ENCODE measurements at places on chromosomes 2 and 18.

- no peak for DNase-seq
- H3K27me3 ChIP-seq: no peaks in the 10 kb centered on the region
- no peaks in the 10 kb centered on the region for H3K36me3 ChIP-seq
- H3K27ac ChIP-seq: no peak overlapping the region
- no peak overlapping the region for H3K4me3 ChIP-seq
These were observed 12.9 kb downstream of the CYS1 start for GRCh38 chr2:10067330-10067729.

- H3K4me1 ChIP-seq: peaks cover 3% of the 10 kb centered on the region
- no peak overlapping the region for H3K4me3 ChIP-seq
- H3K27me3 ChIP-seq: no peaks in the 10 kb centered on the region
- H3K36me3 ChIP-seq: no peaks in the 10 kb centered on the region
- DNase-seq: no peak
These were observed 708.9 kb downstream of the RNF144A start for GRCh38 chr2:7626139-7626537.

DNA sequence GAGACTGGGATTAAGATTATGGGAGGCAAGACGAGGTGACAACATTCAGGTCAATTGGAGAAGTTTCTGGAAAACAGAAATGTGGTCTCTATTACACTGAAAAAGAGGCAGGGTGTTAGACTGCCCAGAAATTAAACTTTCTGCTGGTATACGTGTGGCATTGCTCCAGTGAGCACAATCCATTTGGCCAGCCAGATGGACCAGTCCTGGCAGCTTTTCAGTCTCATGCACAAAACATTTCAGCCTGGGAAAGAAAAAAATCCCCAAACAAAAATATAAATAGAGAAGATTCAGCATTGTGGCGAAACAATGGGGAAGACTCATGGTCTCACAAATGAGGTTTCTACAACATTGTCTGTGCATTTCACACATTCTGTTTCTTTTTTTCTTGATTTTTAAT is 113.9 kb downstream of the HNMT start:
- H3K4me3 ChIP-seq: no peak overlapping the region
- no peaks in the 10 kb centered on the region for H3K4me1 ChIP-seq
- H3K27me3 ChIP-seq: no peaks in the 10 kb centered on the region
- no peak for DNase-seq

- H3K27me3 ChIP-seq: no peaks in the 10 kb centered on the region
- no peak overlapping the region for H3K4me3 ChIP-seq
- no peak overlapping the region for H3K27ac ChIP-seq
- H3K36me3 ChIP-seq: peaks cover 50% of the 10 kb centered on the region
- no peak for DNase-seq
These were observed 19.0 kb downstream of the IDH1 start for GRCh38 chr2:208235860-208236259.

DNA sequence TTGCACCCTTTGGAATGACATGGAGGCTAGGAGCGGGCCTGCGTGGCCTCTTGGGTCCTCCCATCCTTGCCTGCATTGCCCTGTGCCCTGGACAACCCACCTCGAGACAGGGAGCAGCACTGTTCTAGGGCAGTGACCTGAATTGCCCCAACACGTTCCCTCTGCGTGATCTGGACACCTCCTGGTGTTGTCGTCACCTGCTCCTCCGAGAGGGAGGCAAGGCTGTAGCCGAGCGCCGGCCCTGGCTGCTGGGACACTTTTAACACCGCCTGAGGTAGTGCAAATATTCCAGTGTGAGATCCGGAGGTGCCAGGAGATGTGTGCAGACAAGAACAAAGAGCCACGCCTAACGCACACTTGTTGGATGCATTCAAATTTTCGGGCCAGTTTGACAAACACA is 131.5 kb downstream of the SMAD7 start:
- peaks cover 9% of the 10 kb centered on the region for H3K36me3 ChIP-seq
- H3K4me1 ChIP-seq: peaks cover 10% of the 10 kb centered on the region
- H3K4me3 ChIP-seq: no peak overlapping the region
- H3K27ac ChIP-seq: no peak overlapping the region
- DNase-seq: no peak
- no peaks in the 10 kb centered on the region for H3K27me3 ChIP-seq

DNA sequence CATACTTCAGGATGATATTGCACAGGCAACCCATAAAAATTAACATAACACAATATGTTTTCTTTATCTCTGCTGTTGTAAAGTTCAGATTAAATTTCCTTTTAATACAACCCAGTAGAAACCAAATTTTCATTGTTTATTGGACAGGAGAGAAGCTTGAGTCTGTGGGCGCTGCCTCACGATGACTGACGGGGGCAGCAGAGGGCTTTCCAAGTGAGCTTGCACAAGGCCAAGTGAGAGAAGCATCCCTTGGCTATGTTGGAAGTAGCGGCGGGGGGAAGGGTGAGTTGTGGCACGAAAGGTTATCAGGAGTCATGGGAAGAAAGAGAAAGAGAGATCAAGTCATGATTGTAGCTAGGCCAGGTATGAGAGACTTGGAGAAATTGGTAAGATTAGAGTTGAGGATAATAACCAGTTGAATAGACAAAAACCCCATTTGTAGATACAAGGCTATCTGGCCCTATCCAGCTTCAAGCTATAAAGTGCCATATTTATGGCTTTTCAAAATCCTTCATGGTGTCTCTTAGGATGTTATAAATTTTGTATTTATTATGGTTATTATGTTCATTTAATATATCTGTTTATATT is 413.7 kb upstream of the FAM98A start:
- H3K4me1 ChIP-seq: no peaks in the 10 kb centered on the region
- H3K4me3 ChIP-seq: no peak overlapping the region
- no peaks in the 10 kb centered on the region for H3K27me3 ChIP-seq
- H3K27ac ChIP-seq: no peak overlapping the region
- no peaks in the 10 kb centered on the region for H3K36me3 ChIP-seq
- DNase-seq: no peak

DNA sequence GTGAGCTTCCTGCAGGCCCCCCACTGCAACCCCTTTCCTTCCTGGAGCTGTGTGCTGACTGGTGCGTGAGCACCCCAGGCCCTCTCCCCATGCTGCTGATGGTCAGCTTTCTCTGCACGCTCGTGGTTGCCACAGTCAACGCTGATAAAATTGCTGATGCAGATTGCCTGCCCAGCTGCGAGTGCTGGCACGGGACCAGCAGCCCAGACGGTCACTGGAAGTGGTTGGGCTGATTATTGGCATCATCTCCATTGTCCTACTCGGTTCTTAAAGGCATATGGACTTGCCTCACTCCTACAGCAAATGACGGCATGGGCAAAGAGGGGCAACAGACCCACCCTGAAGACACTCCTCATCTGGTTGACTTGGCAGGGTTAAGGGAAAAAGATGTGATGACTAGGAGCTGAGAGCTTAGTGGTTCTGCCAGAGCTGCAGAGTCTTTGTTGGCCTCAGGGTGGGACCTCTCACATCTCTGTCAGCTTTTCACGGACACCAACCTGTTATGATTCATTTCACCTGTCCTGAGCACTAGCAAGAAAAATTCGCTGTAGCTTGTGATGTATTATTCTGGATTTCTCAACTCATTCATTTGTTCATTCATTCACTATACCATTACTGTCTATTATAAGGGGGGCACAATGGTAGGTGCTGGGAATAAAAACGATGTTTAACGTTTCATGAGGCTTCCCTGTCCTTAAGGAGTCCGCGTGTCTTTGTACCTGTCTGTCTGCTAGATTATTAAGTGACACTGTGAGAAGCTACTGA is 38.4 kb downstream of the PAX8 start:
- H3K27ac ChIP-seq: peak overlapping the region; percentile 33
- no peaks in the 10 kb centered on the region for H3K27me3 ChIP-seq
- H3K4me3 ChIP-seq: no peak overlapping the region

DNA sequence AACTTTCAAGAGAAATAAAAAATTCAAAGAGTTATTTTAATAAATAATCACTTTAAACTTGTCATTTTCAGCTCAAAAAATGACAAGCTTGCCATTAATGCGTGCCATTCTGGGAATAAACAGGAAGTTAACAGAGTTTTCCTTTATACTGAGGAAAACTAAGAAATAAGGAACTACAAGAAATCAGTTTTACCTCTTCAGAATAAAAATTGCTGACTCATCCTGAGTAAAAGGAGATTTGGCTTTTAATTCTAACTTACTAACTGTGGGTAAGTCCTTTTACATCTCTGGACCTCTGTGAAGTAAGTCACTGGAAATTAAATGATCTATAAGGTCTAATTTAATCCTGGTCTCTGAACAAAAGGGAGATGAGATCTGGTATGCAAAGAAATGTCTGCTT is 16.1 kb downstream of the CEBPZ start:
- no peak overlapping the region for H3K4me3 ChIP-seq
- no peak for DNase-seq
- peaks cover 3% of the 10 kb centered on the region for H3K4me1 ChIP-seq
- H3K27ac ChIP-seq: no peak overlapping the region
- H3K36me3 ChIP-seq: peaks cover 71% of the 10 kb centered on the region

DNA sequence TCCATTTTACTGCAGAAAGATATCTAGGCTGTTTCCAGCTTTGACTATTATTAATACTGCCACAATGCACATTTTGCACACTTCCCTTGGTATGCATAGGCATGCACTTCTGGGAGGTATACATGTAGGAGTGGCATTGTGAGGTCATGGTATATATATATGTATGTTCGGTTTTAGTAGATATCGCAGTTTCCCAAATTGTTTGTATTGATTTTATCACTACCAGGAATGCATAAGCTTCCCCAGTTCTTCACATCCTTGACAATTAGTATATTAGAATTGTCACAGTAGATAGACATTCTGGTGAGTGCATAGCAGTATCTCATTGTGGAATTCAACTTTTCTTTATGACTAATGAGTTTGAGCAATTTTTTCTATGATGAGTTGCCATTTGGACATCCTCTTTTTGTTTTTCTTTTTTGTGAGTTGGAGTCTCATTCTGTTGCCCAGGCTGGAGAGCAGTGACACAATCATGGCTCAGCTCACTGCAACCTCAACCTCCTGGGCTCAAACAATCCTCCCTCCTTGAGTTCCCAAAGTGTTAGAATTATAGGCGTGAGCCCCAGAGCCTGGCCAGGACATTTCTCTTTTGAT is 4.2 kb upstream of the GRB14 start:
- DNase-seq: no peak
- no peak overlapping the region for H3K4me3 ChIP-seq
- peaks cover 31% of the 10 kb centered on the region for H3K27me3 ChIP-seq
- H3K36me3 ChIP-seq: no peaks in the 10 kb centered on the region

GRCh38 chr2:47636176-47636575 is 146.8 kb upstream of the MSH6 start:
- no peaks in the 10 kb centered on the region for H3K36me3 ChIP-seq
- no peaks in the 10 kb centered on the region for H3K27me3 ChIP-seq
- DNase-seq: no peak
- H3K27ac ChIP-seq: no peak overlapping the region
- H3K4me3 ChIP-seq: no peak overlapping the region
- no peaks in the 10 kb centered on the region for H3K4me1 ChIP-seq

DNA sequence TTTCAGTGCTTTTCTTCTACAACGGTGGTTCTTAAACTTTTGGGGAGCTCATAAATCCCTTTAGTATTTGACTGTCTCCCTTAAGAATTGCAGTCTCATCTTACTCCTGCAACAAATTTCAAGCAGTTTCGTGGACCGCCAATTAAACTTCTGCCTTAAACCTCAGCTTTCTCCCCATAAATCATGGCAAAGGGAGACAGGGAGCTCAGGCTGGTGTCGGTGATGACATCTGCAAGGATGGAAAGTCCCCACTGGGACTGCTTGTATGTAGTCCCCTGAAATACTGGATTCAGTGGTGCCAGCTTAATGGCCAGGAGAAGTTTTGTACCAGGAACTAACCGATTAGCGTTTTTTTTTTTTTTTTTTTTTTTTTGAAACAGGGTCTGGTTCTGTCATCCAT is 148.7 kb upstream of the ITGA6 start:
- H3K4me3 ChIP-seq: no peak overlapping the region
- H3K27me3 ChIP-seq: no peaks in the 10 kb centered on the region
- H3K27ac ChIP-seq: no peak overlapping the region
- no peaks in the 10 kb centered on the region for H3K36me3 ChIP-seq

- H3K27ac ChIP-seq: no peak overlapping the region
- no peak overlapping the region for H3K4me3 ChIP-seq
- H3K27me3 ChIP-seq: no peaks in the 10 kb centered on the region
- no peaks in the 10 kb centered on the region for H3K36me3 ChIP-seq
- H3K4me1 ChIP-seq: no peaks in the 10 kb centered on the region
- DNase-seq: no peak
These were observed 619.3 kb downstream of the TRIB2 start for GRCh38 chr2:13335862-13336535.

DNA sequence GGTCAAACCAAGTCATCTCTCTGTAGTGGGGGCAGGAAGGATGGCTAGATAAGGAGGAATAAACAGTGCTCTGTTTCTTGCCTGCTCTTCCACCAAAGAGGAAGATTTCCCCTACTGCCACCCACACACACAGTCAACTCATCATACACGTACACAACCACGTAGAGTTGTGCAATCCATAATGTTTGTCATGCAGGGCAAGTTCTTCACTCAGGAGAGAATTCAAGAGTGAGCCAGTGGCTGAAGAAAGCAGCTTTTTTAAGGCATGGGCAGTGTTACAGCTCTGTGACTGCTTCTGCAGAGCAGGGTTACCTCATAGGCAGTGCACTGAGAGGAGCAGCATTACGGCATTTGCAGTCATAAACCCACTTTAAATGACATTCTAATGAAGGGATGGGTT is 283.0 kb downstream of the RND3 start:
- H3K27me3 ChIP-seq: no peaks in the 10 kb centered on the region
- no peak for DNase-seq
- no peaks in the 10 kb centered on the region for H3K36me3 ChIP-seq

DNA sequence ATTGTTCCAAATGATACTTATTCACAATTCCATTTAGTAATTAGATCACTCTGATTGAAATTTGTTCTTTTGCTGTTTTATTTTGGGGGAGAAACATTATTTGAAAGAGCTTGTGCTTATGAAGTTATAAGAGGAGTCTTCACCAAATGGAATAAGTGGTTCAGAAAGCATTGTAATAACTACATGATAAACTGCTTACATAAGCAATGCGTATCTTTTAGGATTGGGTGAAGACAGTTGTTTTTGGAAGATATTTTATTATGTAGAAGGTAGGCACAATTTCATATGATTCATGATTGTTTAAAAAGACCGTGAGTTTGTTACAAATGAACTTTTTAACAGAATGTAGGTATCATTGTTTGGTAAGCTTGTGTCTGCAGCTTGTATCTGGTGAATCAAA is 14.5 kb downstream of the ZNF638 start:
- H3K27ac ChIP-seq: no peak overlapping the region
- H3K27me3 ChIP-seq: no peaks in the 10 kb centered on the region
- H3K4me1 ChIP-seq: no peaks in the 10 kb centered on the region
- no peak overlapping the region for H3K4me3 ChIP-seq
- no peak for DNase-seq
